T follicular helper cell (primary cell): ENCODE measurements at places on chromosomes 2 and 18.

GRCh38 chr18:10242936-10243680, 211.3 kb upstream of the APCDD1 start:
- DNase-seq: no peak

DNA sequence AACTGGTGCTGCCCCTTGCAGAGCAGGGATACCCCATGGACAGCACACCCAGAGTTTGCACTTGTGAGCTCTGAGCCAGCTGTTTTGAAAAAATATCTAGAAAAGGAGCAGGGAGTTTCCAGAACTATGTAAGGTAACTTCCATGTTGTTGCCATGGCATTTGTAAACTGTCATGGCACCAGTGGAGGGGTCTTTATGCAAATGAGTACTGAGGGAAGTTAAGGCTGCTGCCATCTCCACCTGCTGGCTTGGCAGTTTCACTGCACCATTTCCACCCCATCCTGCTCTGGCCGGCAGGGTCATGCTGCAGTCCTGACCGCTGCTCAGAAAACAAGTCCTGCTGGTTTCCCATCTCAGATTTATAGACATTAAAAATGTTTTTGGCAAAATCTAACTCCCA, 52.3 kb upstream of the SNTG2 start:
- DNase-seq: no peak

DNA sequence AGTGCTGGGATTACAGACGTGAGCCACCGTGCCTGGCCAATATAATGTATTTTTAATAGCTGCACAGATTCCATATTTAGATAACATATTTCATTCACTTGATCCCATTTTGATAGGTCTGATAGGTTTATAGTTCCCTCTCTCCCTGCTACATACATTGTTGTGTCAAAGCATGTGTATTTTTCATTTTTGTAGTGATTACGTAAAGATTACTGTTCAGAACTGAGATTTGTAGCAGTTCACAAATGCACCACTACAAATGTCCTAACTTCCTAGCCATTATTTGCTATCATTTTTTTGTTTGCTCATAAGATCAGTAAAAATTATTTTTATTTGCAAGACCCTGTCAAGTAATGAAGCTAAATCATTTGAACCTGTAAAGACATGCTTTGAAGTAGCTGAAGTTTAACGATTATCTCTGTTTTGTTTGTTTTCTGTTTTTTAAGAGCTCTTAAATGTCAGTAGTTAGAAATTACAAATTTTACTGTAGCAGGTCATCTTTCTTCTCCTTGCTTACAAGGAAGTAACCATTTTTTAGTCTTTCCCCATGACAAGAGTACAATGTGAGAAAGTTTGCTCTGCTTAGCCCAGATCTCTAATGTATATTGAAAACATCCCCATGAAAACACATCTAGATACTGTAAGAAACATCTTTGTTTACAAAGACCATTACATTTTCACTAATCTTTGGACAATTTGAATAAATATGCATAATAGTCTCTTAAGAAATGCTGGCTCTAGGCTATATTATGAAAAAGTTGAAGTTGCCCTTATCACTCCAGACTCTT, 54.1 kb downstream of the EML4 start:
- no peak for DNase-seq

GRCh38 chr18:48319801-48320638, 89.2 kb downstream of the ZBTB7C start:
- no peak for DNase-seq

- no peak for DNase-seq
Observed at GRCh38 chr2:99600981-99601651, 111.3 kb upstream of the REV1 start.

DNA sequence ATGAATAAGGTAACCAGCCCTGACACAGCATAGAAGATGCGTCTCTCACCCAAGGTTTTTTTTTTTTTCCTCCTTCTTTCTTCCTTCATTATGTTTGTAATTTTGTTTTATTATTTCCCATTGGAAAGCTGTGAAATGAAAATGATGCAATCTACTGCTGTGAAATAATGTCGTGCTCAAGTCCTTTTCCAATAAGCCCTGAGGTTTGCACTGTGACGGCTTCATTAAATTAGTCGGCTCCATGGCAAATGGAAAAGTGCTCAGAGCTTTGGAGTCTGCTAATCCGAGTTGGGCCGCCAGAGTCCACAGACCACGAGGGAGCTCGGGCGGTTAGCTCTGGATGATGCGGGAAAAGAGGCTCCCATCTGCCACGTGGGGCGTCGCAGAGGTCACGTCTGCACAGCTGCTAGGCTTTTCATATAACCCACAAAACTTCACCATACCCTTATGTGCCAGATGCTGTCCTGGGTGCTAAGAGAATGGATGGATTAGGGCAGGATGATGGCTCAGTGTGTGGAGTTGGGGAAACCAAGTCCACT, 92.3 kb upstream of the CAPN13 start:
- DNase-seq: no peak

GRCh38 chr2:138182937-138183312, 218.7 kb downstream of the HNMT start:
- DNase-seq: no peak
